ENCODE measurements at places on chromosomes 5 and 9.

GRCh38 chr9:124220946-124221451 lies 36.8 kb upstream of the NEK6 start:
- peak; percentile 68 for DNase-seq

DNA sequence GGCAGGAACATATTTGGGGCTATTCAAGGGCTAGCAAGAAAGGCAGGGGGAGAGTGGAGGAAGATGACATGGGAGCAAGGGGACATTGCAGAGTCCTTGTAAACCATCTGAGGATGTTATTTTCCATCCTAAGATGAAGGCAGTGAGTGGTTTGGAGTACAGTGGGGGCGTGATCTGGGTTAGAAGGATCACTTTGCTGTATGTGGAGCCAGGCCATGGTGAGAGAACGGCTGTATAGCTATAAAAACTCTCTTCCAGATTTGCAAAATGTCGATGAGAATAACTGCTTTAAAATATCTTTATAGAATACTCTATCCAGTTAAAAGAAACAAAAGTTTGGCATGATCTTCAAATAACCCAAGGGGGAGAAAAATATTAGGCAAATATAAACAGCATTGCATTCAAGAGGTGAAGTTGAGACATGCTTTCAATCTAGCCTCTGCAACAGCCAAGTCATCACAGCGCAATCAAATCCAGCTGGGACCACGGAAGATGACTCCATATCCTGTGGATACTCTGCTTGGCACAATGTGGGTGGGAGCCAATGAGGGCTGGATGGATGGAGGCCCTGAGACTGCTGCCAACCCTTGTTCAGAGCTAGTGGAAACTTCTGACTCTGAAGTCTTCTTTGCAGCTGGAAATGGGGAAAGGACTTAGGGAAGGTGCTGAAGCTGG lies 111.5 kb upstream of the BASP1 start:
- peak; percentile 82 for DNase-seq

- no peak for DNase-seq
Observed at GRCh38 chr5:111756581-111757354, at the start of gene NREP. Gene NREP (minus strand): TSS chr5:111757194. CDS start chr5:111755772, 1,422 bp downstream.

DNA sequence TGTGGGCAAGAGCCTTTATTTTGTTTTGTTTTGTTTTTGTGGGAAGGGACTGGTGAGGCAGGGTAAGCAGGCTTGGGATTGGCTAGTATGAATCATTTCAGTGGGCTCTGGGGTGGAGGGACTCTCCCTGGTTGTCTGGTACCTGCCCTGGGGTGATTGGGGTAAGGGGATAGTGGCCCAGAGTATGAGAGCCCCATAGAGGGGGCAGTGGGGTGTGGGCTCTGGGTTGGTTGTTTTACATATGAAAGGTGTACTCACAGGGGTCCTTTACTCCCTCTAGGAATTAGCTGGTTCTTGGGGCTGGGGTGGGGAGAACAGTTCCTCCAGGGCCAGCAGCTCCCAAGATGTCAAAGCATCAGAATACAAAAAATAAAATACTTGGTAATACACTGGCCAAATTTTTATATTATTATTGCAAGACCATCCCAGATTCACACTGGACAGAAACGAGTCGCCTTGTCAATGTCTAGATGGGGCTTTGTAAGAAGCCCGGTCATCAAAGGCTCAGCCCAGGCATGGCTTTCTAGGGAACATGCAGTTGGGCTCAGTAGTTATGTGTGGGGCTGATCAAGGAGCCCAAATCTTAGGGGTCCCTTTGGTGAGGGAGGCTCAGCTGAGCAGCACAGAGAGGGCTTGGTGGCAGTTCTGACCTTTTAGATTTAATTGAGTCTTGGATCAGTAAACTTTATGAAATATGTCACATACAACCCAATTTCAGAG lies 190.5 kb downstream of the NXNL2 start:
- no peak for DNase-seq

- peak; percentile 57 for DNase-seq
Observed at GRCh38 chr5:139658501-139658927, 10.4 kb downstream of the CXXC5 start.
